ENCODE measurements at places on chromosomes 6 and 20. TPM values are rescaled to one million over a fixed set of nuclear protein-coding genes. Genes with fewer than 3 reads are reported as not detected.

GRCh38 chr6:7629321-7629720 is 39.3 kb downstream of the SNRNP48 start:
- no peak for DNase-seq

RIPPLY2 gene
- polyA plus RNA-seq: not detected

POM121L2 gene
- polyA plus RNA-seq: not detected

GRCh38 chr20:8132484-8133309 is 631 bp downstream of the PLCB1 start:
- DNase-seq: no peak

DNA sequence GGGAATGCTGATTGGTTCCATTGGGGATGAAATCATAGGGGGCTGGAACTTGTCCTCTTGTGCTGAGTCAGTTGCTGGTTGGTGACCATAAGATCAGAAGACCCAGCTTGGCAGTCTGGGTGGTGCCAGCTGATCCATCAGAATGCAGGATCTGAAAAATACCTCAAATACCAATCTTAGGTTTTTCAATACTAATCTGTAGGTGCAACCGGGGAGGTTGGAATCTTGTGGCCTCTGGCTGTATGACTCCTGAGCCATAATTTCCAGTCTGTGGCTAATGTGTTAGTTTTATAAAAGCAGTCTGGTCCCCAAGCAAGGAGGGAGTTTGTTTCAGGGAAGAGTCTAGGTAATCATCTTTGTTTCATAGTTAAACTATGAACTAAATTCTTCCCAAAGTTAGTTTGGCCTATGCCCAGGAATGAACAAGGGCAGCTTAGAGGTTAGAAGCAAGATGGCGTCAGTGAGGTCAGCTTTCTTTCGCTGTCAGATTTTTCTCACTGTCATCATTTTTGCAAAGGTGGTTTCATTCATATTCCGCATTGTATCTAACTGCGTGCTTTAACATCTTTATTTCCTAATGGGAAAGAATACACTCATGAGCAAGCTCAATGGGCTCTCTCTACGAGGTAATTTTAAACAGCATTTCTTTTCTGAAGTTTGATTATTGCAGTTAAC is 2.0 kb downstream of the ARMH2 start:
- DNase-seq: no peak

RIPK1 gene
- 17.5 TPM for polyA plus RNA-seq

PGBD1 gene
- polyA plus RNA-seq: 11.8 TPM

IRF4 gene
- 0.27 TPM for polyA plus RNA-seq

GRCh38 chr6:121800047-121800446 is 364.6 kb downstream of the GJA1 start:
- DNase-seq: no peak

DNA sequence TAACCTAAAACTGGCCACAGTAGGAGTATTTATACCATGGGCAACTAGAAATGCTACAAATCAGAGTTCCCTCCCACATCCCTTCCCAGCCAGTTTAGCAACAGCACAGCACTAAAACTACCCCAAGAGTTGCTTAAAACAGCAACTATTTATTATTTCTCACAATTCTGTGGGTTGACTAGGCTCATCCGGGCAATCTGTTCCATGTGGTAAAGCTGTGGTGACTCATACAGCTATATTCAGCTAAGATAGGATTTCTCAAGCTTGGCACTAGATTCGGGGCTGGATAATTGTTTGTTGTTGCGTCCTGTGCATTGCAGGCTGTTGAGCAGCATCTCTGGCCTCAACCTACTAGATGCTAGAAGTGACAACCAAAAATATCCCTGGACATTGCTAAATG is 8.6 kb upstream of the HECA start:
- DNase-seq: no peak

DNA sequence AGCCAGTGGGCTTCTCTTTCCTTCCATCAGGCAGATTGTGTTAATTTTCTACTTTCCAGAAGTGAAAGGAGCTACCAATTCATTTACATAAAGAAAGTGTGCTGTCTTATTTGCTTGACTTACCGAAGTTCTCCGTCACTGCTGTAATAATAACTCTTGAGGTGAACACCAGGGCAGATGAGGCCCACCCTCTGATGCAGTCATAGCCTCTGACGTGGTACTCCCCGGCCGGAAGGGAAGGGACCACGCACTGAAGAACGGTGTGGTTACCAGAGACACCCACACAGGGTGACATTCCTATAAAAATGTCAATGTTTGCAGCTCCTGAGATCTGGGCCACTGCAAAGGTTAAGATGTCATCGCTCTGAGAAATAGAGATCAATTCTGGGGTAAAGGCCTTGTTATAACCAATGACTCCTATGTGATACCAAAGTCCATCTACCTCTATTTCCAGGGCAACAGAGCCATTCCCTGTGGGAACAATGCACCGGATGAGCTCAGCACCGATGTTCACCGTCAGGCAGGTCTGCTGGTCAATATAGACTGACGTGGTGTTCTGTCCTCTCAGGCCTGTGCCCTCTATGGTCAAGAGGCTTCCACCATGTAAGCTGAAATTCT is 62.9 kb downstream of the PKHD1 start:
- DNase-seq: no peak

DNA sequence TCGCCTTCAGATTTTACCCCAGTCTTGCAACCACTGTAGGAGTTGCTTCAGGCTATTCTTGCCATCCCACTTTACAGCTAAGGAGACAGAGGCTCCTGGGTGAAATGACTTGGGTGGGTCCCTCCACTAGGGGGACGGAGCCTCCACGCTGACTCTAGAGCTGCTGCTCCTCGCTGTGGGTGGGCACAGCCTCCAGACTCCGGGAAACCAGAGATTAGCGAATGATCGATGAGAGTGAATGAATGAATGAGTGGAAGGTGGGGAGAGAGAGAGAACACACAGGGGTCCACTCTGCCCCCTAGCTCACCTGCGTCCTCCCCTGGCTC is 10.4 kb downstream of the ZBP1 start:
- no peak for DNase-seq

GRCh38 chr6:13814938-13815575 is 700 bp upstream of the MCUR1 start:
- DNase-seq: no peak

- no peak for DNase-seq
Measured at GRCh38 chr6:47977314-47977713, 133.7 kb downstream of the PTCHD4 start.

KHDC1L gene
- polyA plus RNA-seq: not detected

- peak; percentile 89 for DNase-seq
Measured at GRCh38 chr20:58054780-58055373, 173.6 kb downstream of the ANKRD60 start.

- no peak for DNase-seq
Measured at GRCh38 chr6:47059216-47059885, 17.2 kb upstream of the ADGRF1 start.

TSPO2 gene
- 0.77 TPM for polyA plus RNA-seq

DNA sequence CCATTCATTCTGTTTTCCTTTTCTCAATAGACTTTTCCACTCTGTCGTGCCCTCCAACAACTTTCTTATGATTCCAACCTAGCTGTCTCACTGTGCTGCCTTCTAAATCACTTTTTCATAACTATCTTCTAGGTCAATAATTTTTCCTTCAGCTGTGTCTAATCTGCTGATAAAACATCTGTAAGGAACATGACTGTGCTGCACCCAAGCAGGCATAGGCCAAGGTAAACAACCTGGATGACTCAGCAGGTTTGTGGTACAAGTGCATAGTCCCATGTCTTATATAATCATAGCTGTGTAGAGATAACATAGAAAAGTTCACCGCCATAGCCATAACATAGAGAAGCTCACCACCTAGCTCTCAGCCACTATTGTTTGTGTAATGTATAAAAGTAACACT is 332.3 kb downstream of the PLCB1 start:
- DNase-seq: no peak

SYTL3 gene
- 6.6 TPM for polyA plus RNA-seq

GRCh38 chr6:2877057-2877882 is 25.8 kb downstream of the SERPINB9 start:
- no peak for DNase-seq

DNA sequence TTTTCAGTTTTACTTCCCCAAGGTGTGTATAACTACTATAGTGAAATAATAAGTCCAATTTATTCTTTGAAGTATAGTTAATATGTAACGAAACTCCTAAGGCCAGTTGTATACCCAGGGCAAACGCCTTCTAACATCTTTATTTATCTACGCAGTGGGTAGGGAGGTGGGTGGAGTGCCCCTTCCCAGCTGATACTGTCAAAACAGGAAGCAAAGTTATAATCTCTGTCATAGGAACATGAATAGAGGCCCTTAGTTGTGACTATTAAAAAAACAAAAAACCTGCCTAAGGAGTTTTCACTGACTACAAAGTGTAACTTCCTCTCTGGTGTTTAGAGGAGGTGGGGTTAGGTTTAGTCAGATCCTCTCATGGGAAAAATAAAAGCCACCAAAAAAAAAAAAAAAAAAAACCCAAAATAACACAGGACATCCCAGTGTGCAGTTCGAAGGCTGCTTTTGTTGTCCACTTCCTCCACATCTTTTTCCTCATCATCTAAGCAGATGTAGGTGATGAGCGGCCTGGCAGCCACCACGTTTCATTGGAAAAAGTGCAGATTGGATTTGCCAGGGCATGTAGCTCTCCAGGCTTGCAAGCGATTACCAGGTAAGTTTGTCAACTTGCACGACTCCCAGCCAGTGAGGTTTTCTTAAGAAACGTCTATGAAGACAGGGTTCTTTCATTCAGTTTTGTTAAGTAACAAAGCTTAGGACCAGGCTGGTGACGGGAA is 58.7 kb downstream of the UTRN start:
- DNase-seq: no peak

DNA sequence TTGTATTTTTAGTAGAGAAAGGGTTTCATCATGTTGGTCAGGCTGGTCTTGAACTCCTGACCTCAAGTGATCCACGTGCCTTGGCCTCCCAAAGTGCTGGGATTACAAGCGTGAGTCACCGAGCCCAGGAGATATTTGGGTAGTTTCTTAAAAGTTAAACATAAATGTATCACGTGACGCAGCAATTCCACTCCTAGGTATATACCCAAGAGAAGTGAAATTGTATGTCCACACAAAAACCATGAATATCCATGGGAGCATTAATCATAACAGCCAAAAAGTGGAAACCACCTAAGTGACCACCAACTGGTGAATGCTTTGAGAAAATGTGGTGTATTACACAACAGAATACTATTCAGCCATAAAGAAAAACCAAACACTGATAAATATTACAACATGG is 164.8 kb downstream of the MRPL14 start:
- no peak for DNase-seq
